Endothelial cell (in vitro differentiated cells): ENCODE measurements at places on chromosomes 7 and 10. TPM values are rescaled to one million over a fixed set of nuclear protein-coding genes. Genes with fewer than 3 reads are reported as not detected.

The STEAP2 gene
- 0.49 TPM for total RNA-seq

The PCDH15 gene
- total RNA-seq = 0.05 TPM

The ANKRD30A gene
- total RNA-seq = not detected

GRCh38 chr7:136405931-136406777, 429.0 kb upstream of the MTPN start:
- no peak overlapping the region for H3K4me3 ChIP-seq
- peak; percentile 51 for DNase-seq
- H3K4me1 ChIP-seq = no peaks in the 10 kb centered on the region
- peaks cover 2% of the 10 kb centered on the region for H3K27me3 ChIP-seq
- H3K27ac ChIP-seq = no peak overlapping the region

GRCh38 chr10:133616371-133617130, 10.0 kb downstream of the FRG2B start:
- peaks cover 5% of the 10 kb centered on the region for H3K27me3 ChIP-seq
- no peak overlapping the region for H3K27ac ChIP-seq
- H3K4me3 ChIP-seq = no peak overlapping the region
- DNase-seq = no peak
- H3K4me1 ChIP-seq = no peaks in the 10 kb centered on the region
